Activated CD8-positive, alpha-beta memory T cell treated with anti-CD3 and anti-CD28 coated beads for 1 hour (primary cell): ENCODE measurements at places on chromosomes 1 and 21.

DNA sequence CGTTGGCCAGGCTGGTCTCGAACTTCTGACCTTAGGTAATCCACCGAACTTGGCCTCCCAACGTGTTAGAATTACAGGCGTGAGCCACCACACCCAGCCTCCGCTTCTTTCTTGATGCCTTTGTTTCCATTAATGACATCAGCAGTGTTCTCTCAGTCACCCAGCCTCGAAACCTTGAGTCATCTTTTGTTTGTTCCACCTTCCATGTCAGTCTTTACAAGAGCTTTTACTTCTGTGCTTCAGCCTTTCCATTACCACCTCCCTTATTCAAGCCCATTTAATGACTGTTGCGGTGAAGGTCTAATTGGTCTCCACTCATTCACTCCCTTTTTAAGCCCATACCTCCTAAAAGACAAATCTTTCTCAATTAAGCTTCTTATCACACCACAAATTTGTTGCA is 146.6 kb upstream of the ADGRL2 start:
- no peak for DNase-seq

DNA sequence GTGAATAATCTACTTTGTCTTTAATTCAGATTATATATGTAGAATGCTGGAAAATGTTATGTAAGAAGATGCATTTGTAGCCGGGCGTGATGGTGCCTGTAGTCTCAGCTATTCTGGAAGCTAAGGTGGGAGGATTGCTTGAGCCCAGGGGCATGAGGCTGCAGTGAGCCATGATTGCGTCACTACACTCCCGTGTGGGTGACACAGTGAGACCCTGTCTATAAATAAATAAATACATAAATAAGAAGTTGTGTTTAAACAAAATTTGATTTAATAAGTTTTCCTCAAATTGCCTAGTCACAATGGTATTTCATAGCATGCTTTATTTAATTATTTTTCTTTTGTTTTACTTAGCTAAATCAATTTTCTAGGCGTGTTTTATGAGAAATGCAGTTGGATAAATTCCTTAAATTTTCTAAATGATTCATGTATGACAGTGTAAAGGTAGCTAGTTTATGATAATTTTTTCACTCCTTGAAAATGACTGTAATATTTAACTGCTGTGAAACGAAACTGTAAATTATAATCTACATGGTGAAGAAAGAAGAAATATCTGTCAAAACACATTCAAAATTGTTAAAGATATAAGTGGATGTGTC is 232.6 kb downstream of the SRGAP2C start:
- no peak for DNase-seq

GRCh38 chr21:42146821-42147220 is 72.1 kb upstream of the ABCG1 start:
- DNase-seq, result no peak

GRCh38 chr21:44012474-44013379 is 618 bp downstream of the TRAPPC10 start:
- peak; percentile 61 for DNase-seq

DNA sequence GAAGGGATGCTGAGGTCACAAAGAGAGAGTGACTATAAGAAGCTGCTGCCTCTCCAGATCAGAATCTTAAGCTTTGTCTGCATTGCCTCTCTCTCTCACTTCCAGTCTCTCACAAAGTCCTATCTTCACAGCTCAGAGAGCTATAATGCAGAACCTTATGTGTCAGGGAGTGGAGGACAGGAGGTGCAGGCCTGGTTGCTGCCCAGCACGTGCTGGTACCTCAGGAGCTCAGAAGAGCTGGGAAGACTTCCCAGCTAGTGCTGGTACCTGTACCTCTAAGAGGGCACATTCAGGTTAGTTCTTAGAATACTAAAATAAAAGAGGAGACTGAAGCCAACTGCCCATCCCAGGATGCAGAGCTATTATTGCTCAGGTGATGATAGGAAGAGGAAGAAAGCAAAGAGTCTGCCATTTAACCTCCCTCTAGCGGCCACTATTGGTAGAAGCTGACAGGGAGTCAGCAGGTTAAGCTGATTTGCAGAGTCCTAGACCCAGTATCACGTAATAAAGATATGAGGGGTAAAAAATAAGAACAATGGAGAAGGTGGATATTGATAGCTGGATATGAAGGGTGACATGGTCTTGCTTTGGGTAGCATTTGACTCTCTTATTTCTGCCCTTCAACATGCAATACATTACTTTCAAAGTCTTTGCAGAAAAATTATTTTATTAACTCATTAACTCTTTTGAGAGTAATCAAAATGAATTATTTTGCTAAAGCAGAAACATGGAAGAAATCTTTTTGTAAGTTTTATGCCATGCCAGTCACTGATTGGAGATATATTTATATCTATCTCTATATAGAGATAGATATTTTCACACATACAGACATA is 138.1 kb upstream of the HMCN1 start:
- DNase-seq, result peak; percentile 30

- no peak for DNase-seq
These were observed 41.3 kb upstream of the DMBX1 start for GRCh38 chr1:46448109-46448911.

- no peak for DNase-seq
These were observed 1.4 kb downstream of the BCL10 start for GRCh38 chr1:85274969-85275453.

GRCh38 chr1:53987880-53988279 is 30.1 kb downstream of the LDLRAD1 start:
- DNase-seq, result no peak

- no peak for DNase-seq
These were observed 19.4 kb downstream of the RPS6KC1 start for GRCh38 chr1:213070406-213070805.

DNA sequence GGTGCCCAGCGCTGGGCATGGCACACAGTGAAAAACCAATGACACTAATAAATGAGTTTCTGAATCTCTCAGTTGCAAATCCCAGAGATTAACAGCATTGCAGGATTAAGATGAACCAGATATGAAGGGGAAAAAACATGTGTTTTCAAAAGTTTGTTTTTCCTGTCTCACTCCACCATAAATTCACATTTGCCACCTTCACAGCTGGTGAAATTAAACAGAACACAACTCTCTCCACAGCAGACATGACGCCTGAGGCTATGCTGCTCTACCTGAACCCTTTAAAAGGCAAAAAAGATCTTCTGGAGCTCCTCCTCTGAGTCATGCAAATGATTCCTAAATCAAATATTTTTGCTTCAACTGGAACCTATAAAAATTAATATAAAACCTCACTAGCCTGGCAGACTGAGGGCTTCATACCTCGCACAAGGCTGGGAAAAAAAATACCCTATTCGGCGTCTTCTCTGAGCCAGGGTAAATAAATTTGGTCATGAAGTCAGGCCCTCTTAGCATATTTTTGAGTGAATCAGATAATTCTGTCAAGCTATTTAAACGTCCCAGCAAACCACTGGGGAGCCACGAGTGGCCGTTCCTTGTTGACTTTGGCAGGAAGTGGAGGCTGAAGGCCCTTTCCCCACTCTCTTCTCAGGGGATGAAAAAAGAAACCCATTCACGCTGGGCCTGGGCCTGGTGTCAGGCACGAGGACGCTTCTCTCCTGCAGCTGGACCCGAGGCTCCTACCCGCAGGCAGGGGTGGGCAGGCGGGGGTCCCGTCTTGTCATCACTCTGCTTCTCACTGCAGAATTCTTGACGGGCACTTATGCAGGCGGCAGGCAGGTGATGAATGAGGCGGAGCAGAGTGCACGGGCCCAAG is 53.0 kb downstream of the DMRTB1 start:
- DNase-seq, result no peak

- DNase-seq, result no peak
These were observed 250.6 kb downstream of the FMN2 start for GRCh38 chr1:240342251-240342625.

DNA sequence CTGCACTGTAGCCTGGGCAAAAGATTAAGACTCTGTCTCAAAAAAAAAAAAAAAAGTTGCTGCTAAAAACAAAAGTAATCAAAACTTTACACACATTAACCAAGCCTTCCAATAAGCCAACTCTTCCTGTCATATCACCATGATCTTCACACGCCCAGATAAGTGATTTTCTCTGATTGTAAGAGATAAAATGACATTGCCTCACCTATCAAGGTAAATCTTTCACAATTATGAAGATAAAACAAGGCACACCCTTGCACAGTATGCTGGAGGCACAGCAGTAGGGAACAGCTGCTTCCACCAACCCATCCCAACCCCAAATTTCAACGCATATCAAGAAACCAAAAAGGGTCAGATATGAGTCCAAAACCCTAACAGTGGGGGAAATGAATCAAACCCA is 8.8 kb upstream of the TIAM1 start:
- no peak for DNase-seq

GRCh38 chr1:116558140-116558549 is 12.7 kb downstream of the CD58 start:
- no peak for DNase-seq

DNA sequence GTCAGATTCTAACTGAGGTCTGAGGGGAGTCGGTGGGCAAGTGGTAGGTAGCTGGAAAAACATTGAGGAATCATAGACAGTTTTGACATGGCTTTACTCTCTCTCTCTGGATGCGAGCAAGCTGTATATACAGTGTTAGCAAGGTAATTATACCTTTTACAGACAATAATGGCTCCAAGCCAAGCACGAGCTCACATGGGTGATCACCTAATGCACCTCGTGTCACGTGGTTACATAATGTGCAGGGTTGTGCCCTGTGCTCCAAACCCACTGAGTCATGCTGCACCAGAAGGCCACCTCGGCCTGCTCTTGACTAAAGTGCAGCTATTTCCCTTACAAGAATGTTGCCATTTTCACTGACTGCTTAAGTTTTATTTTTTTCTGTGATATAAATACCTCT is 7.6 kb upstream of the CLCA2 start:
- DNase-seq, result no peak

DNA sequence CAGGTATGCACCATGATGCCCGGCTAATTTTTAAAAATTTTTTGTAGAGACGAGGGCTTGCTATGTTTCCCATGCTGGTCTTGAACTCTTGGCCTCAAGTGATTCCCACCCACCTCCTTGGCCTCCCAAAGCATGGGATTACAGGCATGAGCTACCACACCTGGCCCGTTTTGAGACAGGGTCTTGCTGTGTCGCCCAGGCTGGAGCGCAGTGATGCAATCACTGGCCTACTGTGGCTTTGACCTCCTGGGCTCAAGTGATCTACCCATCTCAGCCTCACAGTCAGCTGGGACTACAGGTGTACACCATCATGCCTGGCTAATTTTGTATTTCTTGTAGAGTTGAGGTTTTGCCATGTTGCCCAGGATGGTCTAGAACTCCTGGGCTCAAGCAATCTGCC is 7.5 kb upstream of the SH3D21 start:
- no peak for DNase-seq

GRCh38 chr1:178532392-178532791 is 19.5 kb downstream of the TEX35 start:
- peak; percentile 64 for DNase-seq

- DNase-seq, result no peak
These were observed 77.0 kb upstream of the TLR5 start for GRCh38 chr1:223219846-223220610.

GRCh38 chr1:203871114-203871880 is 9.9 kb downstream of the SNRPE start:
- no peak for DNase-seq

GRCh38 chr1:32870615-32871363 is at the start of gene FNDC5:
TSS of gene FNDC5 (minus strand) at chr1:32870912.
- no peak for DNase-seq
